Activated CD4-positive, alpha-beta T cell treated with anti-CD3 and anti-CD28 coated beads, Interleukin-2, amount 50 U/mL, for 16 hours (primary cell): ENCODE measurements at places on chromosomes 13 and 19.

GRCh38 chr13:44622261-44622660 is 46.1 kb upstream of the TSC22D1 start:
- DNase-seq: no peak

DNA sequence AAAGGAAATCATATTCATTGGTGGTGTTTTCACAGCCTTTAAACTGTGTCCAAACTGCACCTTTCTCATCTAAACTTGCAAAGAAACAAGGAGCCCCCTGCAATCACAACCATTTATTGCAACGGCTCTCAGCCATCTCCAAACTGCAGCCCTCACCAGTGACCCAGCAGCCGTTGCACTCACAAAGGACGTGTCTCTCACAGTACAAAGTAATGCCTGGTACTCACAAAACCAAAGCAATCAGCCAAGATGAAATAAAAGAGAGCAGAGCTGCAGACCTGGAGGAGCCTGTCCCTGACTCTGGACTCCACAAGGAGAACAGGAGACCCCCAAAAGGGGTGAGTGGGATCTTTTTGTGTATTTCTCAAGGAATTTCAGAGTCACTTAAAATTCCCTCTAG is 20.2 kb upstream of the CEACAM21 start:
- DNase-seq: no peak

GRCh38 chr13:21522130-21522529 is 63.0 kb upstream of the ZDHHC20 start:
- DNase-seq: no peak

DNA sequence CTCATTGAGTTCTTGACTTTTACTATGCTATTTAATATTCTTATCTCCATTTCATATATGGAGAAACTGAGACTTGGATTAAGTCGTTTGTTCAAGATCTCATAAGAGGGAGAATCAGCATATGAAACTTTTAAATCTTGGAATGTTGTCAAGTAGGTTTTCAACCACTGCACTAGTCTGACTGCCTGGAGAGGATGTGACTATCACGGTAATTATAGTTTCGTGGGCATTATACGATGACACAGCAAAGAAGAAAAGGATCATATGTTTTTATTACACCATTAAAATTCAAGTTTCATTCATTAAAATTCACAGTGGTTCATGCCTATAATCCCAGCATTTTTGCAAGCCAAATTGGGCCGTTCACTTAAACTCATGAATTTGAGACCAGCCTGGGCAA is 555.2 kb downstream of the SLITRK1 start:
- DNase-seq: no peak

- DNase-seq: no peak
These were observed 435.2 kb upstream of the ZNF507 start for GRCh38 chr19:31910224-31910623.

DNA sequence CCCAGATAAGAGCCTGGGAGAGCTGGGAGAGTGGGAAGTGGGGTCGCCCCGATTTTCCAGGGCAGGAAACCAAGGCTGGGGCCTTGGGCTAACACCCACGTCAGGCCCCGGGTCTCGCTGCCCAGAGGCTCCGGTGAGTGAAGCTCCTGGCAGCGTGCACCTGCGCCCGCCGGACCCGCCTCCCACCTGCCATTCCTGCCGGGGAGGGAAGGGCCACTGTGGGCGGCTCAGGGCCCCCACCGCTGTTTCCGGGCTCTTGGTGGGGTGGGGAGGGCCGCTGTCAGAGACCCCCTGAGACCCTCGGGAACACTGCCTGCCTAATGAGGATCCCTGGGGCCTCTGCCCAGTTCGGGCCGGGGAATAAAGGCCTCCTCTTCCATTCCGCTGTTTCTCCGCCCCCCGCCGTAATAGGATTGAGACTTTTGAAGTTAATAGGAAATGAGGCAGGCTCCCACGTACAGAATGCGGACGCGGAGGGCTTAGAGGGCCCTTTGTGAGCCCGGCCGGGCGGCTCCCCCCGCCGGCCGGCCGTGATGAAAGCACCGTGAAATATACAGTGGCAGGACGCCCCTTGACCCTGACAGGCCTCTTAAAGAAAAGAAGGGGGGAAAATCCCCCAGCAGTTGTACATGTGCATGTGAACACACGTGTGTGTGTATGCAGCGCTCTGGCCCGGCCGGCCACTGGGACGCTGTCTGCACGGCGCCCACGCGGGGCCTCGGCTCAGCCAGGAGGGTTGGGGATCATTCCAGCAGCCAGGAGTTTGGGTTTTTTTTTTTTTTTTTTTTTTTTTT is 33.2 kb downstream of the EFNA2 start:
- DNase-seq: no peak

GRCh38 chr13:47708386-47708785 is 292.7 kb downstream of the SUCLA2 start:
- no peak for DNase-seq

DNA sequence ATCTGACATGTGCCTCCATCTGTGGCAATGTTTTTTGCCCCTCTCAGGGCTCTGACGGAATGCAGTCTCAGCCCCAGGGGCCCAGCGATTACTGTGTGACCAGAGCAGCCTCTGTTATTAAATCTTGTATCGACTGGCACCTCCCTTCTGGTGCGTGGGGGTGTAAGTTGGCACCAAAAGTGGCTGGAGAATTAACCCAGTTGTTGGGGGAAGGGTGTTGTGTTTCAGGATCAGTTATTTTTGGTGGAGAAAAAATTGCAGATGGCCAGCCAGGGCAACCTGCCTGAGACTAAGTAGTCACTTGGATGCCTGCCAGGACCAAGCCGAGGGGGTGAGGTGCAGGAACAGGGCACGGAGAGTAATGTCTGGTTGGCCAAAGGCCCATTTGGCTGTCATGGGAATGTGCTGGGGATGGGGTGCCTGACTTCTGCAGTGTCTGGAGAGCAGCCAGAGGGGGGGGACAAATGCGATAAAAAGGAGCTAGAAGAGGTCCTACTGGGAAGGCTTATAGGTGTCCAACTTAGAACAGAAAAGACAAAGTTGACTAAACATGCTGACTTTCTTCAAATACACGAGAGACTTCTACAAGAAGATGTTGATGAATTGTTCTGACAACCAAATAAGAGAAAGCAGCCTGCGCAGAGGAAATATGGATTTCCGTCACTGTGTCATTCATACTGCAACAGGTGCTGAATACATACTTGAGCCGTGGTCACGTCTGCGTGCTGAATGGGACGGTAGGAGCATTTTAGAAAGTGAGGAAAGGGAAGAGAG is 69.8 kb downstream of the SIAH3 start:
- DNase-seq: no peak
